Fibroblast of skin of left quadriceps (primary cell): ENCODE measurements at places on chromosomes 16 and 17.

- no peak for DNase-seq
Measured at GRCh38 chr17:73932216-73932749, 271.2 kb upstream of the RPL38 start.

DNA sequence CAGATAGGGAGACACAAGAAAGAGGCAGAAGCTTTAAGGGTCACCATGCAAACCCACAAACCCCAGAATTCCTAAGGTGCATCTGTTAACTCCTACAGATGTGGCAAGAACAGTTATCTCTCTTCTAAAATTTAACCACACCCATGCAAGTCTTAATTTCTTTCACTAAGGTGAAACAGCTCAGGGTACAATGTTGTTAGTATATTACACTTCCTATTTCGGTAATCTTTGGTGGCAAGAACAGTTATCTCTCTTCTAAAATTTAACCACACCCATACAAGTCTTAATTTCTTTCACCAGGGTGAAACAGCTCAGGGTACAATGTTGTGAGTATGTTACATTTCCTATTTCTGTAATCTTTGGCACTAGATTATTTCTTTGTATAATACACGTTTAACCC, 6.6 kb downstream of the CCL23 start:
- no peak for DNase-seq

DNA sequence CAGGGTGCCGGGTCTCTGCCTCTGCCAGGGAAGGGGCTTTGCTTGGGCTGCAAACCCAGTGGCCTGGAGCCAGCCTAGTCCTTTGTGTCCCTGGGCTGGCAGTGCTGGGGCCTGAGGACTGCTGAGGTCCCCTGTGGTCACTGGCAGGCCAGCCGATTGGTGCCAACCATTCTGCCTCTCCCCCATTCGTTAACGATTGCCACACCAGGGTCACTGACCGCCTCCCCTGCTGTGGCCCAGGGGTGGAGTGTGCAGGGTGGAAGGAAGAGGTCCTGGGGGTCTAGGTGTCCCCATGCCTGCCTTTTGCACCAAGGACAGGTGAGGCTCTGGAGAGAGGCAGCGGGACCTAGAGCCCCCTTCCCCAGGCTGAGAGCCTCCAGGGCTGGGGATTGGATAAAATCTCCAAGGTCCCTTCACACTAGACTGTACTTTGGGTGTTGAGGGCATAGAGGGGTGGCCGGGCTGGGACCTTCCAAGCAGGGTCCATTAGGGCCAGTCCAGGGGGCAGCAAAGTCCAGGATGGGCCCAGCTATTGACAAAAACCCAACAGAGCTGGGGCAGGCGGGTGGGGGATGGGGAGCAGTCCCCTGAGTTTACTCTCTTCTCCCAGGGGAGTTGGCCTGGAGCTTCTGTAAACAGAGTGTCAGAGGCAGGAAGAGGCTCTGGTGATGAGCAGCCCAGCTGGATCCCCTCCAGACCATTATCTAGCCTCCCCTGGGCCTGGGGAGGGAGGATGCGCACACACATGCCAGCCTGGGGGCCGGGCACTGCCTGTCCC, 1.1 kb downstream of the VASN start:
- DNase-seq, result no peak

DNA sequence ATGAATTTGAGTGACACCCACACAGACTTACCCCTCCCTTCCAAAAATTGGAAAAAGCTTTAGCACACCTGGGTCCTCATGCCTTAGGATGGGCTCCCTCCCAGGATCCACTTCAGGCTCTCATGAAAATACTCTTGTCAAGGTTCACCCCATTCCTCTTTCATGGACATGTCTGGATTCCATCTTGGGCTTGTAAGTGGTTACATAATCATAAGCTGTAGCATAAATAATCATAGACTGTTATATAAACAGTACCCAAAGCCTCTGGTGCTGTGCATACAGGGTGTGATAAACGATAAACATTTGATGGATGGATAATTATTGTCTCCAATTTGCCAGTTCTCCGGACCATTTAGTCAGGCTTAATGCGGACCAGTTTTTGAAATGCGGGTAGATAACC, 53.7 kb upstream of the TEKT3 start:
- DNase-seq, result no peak

DNA sequence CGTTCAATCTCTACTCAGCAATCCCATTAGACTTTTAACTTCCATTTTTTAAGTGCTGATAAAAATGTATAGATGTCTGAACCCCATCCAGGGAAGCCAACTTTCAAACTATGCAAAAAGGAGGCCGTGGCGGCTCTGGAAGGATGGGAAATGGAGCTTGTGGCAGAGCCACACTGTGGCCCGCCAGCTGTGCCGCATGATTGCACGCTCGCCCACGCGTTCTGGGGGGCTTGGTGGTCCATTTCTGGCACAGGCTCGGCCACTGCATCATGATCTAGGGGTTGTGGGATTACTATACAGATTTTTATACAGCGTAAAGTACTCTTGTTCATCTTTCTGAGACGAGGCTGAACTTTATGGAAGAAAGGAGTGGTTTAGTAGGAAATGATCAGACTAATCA, 57.6 kb downstream of the FOXL1 start:
- DNase-seq, result no peak

- DNase-seq, result no peak
Measured at GRCh38 chr17:21076242-21076641, 33.4 kb upstream of the USP22 start.

DNA sequence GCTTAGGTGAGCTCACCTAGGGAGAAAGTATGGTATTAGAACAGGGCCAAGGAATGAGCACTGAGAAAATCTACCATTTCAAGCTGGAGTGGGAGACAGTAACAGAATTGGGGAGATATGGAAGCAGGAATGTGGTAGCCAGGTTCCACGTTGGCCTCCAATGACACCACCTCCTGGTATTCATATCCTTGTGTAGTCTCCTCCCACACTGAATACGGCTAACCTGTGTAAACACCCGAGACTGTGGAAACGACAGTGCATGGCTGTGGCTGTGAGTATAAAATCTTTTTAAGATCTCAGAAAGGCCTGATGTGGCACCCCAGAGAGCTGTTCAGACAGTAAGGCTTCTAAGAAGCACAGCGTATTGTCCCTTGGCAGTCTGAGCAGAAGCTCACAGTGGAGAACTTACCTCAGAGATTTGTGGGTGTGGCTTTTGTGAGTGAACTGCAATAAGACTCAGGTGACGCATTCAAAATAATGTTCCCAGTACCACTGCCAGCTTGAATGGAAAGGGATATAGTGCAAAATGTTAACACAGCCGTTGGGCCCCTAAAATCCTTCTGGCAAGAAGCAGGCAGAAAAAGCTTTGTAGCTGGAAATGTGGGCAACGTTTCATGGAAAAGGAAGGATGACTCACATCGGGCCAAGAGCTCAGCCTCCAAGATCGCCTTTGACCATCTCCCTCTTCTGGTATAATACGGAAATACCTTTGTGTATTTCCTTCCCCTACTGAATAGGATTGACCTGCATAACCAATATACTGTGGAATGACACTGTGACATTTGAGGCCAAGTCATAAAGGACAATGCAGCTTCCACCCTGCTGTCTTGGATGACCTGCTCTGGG, 14.4 kb downstream of the SDR42E1 start:
- peak; percentile 39 for DNase-seq

GRCh38 chr17:44037471-44037870, 22.7 kb upstream of the TMEM101 start:
- no peak for DNase-seq

DNA sequence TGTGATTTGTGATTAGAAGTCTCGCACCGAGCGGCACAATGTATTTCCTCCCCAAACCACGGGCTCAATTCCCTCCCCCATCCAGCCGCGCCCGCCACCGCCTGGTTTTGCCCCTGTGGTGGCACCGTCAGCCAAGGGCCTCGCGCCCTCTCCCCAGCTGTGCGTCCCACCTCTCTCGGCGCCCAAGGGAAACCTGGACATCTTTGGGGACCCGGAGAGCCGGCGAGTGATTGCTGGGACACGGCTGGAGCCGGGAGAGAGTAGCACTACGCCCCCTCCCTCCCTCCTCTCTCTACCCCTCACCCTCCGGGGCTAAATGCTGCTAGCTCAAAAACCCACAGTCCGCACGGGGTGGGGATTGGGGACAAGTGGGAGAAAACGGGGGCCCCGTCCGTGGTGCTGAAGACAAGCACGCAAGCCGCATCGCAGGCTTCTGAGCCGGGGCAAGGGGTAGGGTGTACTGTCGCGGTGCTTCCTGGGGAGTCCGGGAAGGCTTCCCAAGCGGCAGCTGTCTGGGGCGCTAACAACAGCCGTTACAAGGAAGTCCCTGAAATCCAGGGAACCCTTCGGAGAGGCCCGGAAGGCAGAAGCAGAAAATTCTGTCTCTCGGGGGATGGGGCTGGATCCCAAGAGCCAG, 1.4 kb downstream of the CBLN1 start:
- DNase-seq, result no peak

GRCh38 chr16:73713778-73714495, 582.7 kb upstream of the PSMD7 start:
- DNase-seq, result peak; percentile 27

- no peak for DNase-seq
Measured at GRCh38 chr17:36524428-36524876, 10.2 kb downstream of the MYO19 start.

DNA sequence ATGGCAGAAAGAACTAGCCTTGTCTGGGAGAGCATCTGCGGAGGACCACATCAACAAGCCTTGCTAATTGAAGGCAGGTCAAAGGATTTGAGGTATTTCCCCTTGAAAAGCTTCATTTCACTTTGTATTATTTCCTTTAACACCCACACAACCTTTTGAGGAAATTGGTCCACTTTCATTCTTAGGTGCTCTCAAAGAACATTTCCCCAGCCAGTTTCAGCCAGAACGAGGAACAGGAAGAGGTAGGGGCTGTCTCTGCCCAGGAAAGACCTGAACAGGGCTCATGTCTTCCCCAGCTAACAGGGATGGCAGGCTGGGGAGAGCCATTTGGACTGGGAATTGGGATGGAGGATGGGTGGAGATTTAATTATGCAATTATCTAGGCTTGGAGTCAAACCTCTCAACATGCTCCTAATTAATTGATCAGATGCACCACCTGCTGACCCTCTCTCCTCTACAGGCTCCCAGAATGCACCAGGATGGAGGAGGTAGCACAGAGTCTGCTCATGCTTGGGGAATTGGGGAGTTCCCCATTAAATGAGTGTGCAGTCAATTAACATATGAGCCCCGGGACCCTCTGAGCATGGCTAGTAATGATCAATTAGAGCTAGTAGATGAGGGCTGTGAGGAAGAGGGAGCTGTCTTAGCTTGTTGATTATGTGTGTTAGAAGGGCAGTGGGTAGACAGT, 84.6 kb downstream of the GP2 start:
- DNase-seq, result no peak

DNA sequence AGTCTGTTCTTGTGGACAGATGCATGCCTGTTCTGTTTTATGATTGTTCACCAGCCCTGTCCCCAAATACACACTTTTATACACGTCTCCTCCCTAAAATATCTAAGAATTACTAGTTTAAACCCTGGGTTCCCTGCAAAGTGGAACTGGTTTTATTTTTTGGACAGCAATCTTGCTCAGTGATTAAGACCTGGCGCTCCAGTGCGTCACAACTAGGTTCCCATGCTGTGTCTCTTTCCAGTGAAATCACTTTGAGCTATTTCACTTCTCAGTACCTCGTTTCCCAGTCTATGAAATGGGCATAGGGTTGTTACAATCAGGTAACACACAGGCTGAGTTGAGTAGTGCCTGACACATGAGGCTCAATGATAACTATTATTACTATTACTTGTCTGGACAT, 1.1 kb downstream of the CEP20 start:
- no peak for DNase-seq

GRCh38 chr17:75348386-75349012, 57.0 kb downstream of the GRB2 start:
- DNase-seq, result no peak

DNA sequence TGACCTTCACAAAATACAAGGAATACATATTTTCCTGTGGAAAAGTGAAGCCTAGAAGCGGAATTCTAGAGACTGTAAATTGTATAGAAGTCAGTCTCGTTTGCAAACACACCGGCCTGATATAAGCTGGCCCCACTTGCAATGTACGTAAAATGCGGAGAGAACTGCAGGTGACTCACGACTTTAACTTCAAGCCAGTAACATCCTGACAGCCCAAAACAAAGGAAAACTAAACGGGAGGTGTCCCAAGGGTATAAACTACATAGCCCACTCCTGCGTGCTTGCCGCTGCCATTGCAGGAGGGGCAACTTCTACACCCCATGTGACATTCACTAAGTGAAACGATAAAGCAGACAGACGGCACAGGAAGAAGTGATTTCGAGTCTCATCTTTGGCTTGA, 101.6 kb downstream of the CYTH1 start:
- no peak for DNase-seq

DNA sequence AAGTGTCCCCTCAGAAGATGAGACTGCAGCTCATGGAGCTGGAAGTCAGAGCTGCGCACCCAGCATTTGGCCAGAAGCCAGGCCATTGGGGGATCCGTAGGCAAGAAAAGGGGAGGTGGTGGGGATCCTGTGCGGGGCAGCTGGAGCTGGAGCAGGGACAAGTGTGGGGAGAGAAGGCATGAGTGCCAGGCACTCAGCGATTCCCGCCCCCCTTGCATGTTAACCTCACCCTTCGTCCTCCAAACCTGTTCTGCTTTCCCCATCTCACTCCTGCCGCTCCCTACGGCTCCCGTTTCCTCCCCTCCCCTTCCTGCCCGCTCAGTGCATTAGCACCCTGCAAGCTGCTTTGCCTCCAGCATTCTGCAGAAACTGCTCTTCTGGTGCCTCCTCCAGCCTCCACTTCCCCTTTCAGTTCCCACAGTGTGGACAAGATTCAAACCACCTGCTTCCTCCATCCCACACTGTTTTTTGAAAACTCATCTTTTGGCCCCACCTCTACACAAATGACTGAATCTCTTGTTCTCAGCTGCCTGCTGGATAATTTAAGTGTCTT, 5.6 kb downstream of the ALOX15 start:
- no peak for DNase-seq

DNA sequence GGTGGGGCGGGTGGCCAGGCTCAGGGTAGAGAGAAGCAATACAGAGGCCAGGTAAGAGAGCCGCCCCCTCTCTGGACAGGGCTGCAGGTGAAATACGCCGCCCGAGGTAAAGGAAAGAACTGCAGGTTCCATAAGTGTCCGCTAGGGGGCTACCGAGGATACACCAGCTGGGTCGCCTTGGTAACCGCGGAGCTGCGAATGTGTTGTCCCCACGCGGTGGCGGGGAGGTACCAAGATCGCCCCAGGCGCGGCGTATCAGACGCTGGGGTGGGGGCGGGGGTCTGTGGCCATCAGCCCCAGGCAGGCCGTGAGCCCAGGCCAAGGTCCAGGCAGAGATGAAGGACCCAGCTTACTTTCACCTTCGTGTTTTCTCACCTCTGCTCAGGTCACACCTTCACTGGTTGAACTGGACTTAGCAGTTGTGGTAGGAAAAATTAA, 18.4 kb upstream of the ZFP90 start:
- DNase-seq, result peak; percentile 22

- DNase-seq, result no peak
Measured at GRCh38 chr17:77555121-77555591, 403.3 kb upstream of the TNRC6C start.

- DNase-seq, result no peak
Measured at GRCh38 chr16:79874391-79874790, 273.9 kb upstream of the MAF start.

GRCh38 chr17:14747603-14747950, 446.7 kb downstream of the HS3ST3B1 start:
- DNase-seq, result peak; percentile 78
